ENCODE measurements at places on chromosomes 11 and 22. TPM values are rescaled to one million over a fixed set of nuclear protein-coding genes. Genes with fewer than 3 reads are reported as not detected.

- no peak for DNase-seq
Measured at GRCh38 chr11:104843150-104843836, 55.0 kb downstream of the CASP12 start.

DNA sequence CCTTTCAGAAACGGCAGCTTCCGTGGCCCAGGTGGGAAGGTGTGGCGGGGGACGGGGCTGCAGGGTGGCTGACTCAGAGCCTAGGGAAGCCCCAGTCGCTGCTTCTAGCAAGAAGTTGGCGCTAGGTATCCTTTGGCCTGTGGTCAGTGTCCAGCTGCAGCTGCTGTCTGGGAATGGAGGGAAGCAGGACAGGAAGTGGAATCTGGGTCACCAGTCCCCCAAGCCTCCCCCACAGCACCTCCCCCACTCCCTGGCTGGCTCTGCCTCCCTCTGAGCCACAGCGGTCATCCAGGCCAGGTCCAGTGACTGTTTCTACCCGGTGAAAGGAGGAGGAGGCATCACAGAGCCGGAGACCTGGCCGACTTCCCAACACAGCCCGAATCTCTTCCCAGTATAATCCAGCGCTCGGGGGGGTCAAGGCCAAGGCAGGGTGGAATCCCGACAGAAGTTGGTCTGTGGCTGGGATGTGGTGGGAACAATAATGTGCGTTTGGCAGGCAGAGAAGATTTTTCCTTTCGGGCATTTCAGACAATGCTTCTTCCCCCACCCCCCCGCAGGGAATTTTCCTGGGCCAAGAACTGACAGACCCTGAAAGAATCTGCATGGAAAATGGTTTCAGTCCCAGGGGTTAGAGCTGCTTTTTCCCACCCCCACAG, 45.1 kb downstream of the C11orf96 start:
- DNase-seq = no peak

DNA sequence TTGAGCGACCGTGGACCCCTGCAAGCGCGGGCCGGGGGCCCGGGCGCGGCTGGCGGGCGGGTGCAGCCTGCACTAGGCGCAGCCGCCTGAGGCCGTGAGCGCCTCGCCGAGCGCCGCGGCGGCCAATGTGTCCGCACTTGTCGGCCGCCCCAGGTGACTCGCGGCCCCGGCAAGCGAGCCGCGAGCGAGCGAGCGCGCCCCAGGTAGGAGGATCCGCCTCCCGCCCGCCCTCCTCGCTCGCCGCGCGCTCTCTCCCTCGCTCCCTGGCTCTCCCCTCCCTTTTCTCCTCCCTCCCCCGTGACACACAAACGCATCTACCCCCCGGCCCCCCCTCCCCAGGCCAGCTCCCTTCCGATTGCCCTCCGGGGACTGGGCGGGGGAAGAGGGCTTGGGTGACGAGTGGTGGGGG, at the start of gene WNT7B:
TSS of gene WNT7B (minus strand) at position 160 of the 409 bp plus-strand sequence. CDS start 408 bp downstream, outside the sequence.
- peak; percentile 72 for DNase-seq

- no peak for DNase-seq
Measured at GRCh38 chr22:37564111-37564711, 3.9 kb downstream of the CDC42EP1 start.

DNA sequence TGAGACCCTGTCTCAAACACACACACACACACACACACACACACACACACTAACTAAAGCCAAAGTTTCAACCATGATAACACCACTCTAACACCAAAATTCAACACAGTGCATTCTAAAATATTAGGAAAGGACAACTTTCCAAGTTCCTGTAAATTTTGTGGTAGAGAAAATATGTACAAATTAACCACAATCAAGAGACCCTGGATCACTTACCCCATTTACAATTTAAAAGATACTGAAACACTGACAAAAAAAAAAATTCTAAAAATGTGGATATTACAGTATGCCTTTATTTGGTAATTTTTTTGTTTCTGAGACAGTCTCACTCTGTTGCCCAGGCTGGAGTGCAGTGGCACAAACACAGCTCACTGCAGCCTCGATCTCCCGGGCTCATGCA, 9.7 kb downstream of the MRTFA start:
- no peak for DNase-seq

DNA sequence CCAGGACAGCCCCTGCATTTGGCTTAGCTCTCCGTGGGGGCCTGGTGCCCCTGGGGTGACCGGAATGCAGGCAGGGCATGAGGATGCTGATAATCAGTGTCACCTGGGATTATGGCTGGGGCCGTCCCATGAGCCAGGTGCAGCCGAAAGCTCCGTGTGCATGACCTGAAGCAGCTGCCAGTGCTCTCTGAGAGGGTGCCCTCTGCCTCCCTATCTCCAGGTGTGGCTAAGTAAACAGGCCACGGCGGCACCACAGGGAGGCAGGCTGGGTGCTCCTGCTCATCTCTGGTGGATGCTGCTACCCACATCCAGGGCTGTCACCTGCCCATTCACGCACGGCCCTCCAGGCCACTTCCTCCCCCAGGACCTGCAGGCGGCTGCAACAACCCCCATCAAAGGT, 29.8 kb downstream of the DUSP8 start:
- no peak for DNase-seq

GRCh38 chr11:119623682-119624081, 105.3 kb downstream of the NECTIN1 start:
- no peak for DNase-seq

- DNase-seq = no peak
Measured at GRCh38 chr11:115737875-115738274, 233.7 kb upstream of the CADM1 start.

DNA sequence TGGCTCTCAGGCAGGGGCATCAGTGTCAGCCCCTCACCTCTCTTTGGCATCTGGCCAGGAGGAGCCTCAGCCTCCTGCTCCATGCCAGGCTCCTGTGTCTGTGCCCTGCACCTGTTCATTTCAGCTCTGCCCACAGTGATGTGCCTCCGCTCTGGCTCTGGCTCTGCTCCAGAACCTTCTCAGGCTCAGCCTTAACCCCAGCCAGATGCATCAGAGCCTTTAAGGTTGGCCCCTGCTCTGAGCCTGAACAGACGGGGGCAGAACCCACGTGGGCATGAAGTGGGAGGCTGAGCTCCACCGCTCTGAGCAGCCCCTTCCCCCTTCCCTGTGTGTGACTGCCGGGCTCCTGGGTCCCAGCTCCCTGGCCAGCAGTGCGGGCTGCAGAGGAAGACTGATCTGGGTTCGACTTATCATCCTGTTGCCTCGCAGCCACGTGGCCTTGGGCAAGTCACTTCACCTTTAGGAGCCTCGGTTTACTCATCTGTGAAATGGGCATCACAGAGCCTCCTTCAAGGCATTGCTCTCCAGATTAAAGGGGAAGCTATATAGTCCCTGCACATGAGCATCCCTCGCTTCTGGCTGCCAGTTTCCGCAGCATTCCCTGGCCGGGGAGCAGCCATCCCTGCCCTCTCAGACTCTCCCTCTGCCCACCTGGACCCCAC, 44.7 kb upstream of the RTL6 start:
- no peak for DNase-seq

GRCh38 chr22:28801845-28802594, 1.7 kb upstream of the XBP1 start:
- DNase-seq = no peak

DNA sequence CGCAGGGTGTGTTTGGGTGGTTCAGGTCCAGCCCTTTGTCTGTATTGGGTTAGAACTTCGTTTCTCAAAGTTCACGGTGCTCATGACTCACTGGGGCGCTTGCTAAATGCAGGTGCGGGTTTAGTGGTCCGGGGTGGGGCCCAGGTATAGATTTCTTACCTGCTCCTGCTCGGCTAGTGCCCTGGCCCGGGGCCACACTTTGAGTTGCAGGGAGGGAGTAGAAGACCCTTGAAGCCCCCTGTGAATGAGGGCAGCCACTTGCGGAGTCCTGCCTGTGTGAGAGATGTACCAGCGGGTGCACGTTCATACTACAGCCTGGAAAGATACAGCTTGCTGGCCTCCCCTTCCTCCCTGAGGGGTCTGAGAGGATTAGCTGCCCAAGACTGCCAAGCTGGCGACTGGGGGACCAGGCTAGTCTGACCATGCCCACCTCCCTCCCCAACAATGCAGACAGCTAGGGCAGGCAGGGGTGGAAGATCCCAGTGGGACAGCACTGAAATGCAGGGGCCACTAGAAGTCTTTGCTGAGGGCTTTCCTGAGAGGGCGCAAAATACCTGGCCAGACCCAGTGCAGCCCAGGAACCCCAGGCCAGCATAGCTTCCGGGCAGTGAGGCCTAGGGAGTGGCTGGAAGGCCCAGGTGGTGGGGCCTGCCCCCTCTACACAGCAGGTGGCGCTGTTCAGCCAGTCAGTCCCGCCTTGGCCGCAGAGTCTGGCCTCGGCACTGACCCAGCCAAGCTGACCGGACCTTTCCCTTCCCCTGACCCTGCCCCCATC, 5.1 kb upstream of the MYRF start:
- DNase-seq = peak; percentile 88

DNA sequence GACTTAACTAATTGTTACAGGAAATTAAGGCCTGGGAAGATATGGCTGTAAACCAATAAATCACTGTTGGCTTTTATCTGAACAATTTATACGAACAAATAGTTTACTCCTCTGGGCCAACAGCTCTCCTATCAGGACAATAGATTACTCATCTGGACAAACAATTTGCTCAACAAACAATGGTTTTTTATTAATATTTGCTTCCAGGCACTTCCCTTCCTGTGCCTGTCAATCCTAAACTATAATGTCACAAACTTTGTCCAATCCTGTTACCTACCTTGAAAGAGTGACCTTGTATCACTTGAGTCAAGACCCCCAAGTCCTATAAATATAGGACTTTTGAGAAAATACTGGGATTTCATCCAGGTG, 87.6 kb upstream of the OR9Q1 start:
- DNase-seq = no peak

GRCh38 chr11:20489948-20490347, 102.4 kb downstream of the PRMT3 start:
- DNase-seq = no peak

DNA sequence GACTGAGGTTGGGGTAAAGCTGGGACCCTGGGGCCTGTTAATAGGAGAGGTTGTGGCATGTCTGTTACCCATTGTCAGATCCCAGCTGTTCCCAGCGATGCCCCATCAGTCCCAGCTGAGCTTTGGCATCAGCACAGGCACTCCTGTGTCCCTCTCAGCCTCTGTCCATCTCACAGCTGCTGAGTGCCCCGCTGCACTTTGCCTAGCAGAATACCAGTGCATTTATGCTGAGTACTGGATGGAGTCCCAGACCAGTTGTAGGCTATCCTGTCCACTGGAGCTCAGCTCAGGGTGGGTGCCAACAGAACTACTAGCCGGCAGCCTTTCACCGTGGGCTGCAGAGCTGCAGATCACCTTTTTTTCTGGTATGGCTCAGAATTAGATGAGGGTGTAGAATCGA, 9.9 kb downstream of the FXYD6 start:
- DNase-seq = no peak

- DNase-seq = no peak
Measured at GRCh38 chr11:75314771-75315438, 36.6 kb downstream of the ARRB1 start.

- DNase-seq = no peak
Measured at GRCh38 chr11:86692317-86692716, 19.9 kb upstream of the ME3 start.

DNA sequence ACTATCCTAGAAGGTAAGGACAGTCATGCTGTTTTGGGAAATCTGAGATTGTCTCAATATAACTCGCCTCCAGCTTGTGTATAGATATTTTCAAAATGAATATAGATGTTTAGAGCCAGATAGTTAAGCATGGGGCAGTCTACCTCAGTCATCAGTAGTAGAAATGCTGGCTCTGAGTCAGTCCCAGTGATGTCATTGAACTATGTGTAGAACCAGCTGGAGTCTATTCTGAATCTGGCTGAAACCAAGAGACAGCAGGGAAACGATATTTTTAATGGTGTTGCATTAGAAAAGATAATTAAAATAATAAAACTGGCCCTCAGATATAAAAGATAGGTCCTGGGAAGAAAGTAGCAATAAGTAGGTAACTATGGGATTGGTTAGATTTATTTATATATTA, 25.9 kb downstream of the PIWIL4 start:
- no peak for DNase-seq

The TXNRD2 gene
- 0.19 TPM for total RNA-seq

The UBQLN3 gene
- 0.37 TPM for total RNA-seq

The SMTNL1 gene
- 0.28 TPM for total RNA-seq

The TSSK2 gene
- total RNA-seq = not detected

The LDHAL6A gene
- total RNA-seq = not detected

The OR52H1 gene
- not detected for total RNA-seq

The WNT11 gene
- 0.59 TPM for total RNA-seq

The C11orf16 gene
- not detected for total RNA-seq

The KCNQ1 gene
- 0.99 TPM for total RNA-seq

All from neural progenitor cell (in vitro differentiated cells).